Upper lobe of left lung (tissue), 6 donors: ENCODE measurements at places on chromosomes 12 and 14.
A peak's percentile ranks its signal among the peaks of the same experiment; 100 is the strongest.

- DNase-seq = no peak
These were observed 135.2 kb upstream of the C14orf180 start for GRCh38 chr14:104444159-104445030.

DNA sequence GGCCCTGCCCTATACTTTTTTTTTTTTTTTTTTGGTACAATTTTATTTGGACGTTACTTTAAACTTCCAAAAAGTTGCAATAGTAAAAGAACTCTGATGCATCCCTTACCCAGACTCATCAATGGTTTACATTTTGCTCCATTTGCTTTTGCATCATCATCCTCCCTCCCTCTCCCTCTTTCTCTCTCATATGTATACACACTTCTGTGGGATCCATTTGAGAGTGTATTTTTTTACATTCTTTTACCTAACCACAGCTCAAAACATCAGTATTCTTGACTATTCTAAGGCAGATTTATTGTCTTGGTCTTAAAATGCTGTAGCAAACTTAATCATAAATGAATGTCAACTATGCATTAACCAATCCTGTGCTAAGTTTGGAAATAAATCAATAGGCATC lies 111.6 kb downstream of the PRICKLE1 start:
- no peak for DNase-seq

DNA sequence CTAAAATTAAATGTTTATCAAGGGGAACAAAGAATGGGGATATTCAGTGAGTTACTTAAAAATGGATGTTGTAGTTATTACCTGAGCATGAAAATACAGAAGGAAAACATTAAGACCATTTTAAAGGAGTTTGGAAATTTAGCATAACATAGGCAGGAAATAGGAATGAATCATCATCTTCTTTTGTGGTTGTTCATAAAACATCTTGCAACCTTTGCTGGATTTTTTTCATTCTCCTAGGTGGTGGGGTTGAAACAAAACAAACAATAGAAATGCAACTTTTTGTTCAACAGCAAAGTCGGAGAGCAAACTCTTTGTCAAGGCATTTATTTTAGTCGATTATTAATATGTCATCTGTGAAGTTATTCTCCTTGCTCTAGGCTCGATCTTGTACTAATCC lies 275.1 kb downstream of the IPO8 start:
- no peak for DNase-seq

DNA sequence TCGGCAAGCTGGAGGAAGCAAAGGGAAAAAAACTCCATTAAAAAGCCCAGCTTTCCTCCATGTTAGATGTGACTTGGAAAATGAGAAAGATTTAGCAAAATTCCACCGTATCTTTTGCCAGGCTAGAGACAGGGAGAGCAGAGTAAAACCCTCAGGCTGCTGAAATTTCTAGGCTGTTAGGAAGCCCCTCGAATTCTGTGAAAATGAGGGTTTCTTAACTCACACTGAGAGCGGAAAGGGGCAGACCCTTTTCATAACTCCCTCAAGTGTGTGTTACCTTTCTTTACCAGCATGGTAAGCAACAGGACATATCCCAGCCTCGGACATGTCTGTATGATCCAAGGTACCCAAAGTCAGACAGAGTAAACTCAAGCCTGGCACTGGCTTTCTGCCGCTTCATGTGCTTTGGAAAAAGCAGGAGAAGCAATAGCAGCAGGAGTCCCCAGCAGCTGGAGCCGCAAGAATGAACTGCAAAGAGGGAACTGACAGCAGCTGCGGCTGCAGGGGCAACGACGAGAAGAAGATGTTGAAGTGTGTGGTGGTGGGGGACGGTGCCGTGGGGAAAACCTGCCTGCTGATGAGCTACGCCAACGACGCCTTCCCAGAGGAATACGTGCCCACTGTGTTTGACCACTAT lies at the start of gene RHOJ:
Gene RHOJ, plus strand, starts transcription at position 37 of the 637 bp plus-strand sequence. Its CDS starts 427 bp downstream, at position 464.
- peak; percentile 3 for DNase-seq

DNA sequence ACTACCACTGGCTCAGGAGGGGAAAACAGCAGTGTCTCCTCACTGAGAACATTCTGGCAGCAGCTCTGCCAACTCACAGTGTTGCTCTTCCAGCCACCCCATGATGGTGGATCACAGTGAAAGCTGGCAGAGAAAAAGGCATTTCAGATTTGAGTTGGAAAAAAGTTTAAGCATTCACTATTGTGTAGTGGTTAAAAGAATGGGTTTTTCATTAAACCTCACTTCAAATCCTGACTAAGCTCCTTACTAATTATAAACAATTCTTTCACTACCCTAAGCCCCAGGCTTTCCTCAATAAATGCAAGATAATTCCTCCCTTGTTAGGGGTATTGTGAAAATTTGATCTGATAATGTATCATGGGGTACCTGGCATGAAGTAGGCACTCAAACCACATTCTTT lies 518.1 kb downstream of the SNAPC1 start:
- no peak for DNase-seq

DNA sequence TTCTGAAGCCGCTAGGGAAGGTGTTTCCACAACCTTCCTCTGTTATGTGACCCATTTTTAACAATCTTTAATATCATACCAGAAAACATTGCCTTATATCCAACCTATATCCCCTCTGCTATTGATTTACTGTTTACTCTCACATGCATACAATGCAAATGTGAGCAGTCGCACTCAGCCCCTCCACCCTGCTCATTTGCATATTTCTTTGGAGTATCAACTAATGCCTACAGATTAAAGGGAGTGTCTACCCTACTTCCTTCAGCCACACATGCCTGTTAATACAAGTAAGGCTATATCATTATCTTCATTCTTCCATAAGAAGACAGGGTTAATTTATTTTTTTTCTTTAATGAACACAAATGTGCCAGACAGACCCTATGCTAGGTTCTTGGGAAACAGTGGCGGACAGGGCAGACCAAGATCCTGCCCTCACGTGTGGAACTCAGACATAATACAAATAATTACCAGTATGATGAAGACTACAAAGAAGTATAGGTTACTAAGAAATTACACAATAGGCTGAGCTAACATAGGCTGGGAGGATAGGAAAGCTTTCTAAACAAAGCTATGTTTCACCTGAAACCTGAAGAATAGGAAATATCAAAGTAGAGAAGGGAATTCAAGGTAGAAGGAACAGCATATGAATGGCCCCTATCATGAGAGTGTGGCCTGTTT lies 107.3 kb upstream of the MDM1 start:
- no peak for DNase-seq

- DNase-seq = no peak
These were observed 289.1 kb downstream of the RMST start for GRCh38 chr12:97751704-97752103.

GRCh38 chr12:118035190-118036041 lies 18.9 kb downstream of the RFC5 start:
- no peak for DNase-seq
